DMS79 (cell line): ENCODE measurements at places on chromosomes 7 and 10.

DNA sequence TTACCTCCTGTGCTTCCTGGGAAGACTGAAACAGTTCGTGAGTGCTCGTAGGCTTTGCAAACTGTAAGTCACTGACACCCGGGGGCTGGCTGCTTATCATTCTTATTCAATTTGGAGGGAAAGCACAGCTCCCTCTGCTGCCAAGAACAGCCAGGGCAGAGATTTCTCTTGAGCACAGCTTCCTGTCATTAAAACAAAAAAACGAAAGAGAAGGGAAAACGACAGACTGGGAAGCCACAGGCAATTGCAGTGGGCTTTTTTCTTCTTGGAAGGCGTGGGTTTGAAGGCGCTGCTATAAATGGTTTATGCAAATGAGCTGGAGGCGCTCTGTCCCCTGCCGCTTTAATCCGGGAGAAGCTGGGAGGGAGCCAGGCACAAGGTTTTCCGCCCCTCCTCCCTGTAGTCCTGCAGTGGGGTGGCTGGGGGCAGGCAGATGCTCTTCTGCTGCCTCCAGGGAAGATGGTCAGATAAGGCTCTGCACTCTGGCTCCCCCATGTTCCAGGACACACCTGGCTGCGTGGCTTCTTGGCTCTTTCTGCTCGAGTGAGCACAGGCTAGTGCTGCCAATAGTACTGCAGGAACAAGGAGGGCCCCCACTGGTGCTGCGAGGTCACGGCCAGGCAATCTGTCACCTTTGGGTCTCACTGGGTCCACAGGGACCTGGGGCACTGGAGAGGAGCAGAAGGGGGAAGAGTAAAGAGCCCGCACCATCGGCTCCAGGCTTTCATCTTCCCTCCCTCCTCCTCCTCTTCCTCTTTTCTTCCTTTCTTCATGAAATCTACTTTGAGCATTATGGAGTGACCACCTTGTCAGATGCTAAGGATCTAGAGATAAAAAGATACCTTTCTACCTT, 49.5 kb downstream of the NEURL1 start:
- DNase-seq: peak; percentile 58

DNA sequence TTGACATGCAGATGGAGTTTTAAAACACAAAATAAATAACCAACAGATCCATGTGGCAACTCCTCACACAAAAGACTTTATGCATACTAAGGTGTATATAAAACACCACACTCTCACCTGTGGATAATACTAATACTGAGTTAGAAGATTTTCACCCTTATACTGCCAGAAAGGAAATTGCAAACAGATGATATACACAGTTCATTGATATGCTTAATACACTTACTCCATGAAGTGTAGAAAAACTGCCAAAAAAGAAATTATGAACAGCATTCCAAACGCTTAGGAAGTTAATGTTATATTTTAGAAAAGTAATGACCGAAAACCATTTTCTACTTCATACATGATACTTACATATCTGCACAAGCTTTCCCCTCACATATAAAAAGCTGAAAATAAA, 17.6 kb upstream of the SNX13 start:
- no peak for DNase-seq

- no peak for DNase-seq
These were observed 183.4 kb downstream of the DNAJB6 start for GRCh38 chr7:157520249-157520648.

GRCh38 chr7:7795630-7796121, 77.3 kb upstream of the RPA3 start:
- DNase-seq: no peak

DNA sequence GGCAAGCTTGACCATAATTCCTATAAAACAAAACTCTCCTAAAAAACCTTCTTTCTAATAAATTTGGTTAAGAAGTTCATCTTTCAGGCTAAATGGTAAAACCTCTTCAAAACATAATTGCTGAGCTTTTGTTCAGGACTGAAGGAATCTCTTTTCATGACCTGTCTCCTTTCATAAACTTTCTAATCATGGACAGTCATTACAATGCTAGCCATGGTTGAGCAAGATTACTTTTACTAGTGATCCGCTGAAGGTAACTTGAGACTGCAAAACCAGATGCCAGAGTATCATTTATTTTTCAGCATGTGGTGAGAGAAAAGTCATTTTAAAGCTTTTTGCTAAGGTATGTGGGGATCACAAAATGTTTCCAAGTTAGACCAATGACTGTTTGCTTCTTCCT, 186.4 kb upstream of the RHOBTB1 start:
- DNase-seq: no peak

DNA sequence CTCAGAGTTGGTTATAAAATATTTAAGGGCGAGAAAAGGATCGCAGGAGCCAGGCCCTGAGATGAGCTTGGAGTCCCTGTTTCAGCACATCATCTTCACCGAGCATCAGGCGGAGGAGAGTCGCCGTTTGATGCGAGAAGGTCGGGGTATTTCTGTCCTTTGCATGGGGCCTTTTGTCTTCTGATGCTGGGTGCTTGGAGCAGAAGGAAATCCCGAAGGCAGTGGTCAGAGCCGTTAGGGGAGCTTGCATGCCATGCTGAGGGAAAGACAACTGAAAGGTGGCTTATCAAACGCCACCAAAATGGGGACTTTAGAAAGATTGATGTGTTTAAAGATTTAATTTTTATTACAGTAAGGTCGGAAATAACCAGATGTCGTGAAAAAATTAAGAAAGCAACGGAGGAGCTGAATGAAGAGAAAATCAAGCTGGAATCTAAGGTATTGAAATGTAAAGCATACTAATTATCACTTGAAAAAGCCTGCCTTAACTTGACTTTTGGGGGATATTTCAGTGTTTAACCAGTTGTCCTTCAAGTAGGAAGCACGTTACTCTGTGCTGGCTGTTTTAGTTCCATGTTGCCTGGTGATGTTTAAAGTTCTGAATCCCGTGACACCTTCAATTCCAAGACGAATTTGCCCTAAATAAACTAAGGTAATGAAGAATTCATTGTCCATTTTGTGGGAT, 845 bp downstream of the CCDC172 start:
- no peak for DNase-seq

- peak; percentile 28 for DNase-seq
These were observed 1.0 kb upstream of the CHN2 start for GRCh38 chr7:29193316-29194205.

DNA sequence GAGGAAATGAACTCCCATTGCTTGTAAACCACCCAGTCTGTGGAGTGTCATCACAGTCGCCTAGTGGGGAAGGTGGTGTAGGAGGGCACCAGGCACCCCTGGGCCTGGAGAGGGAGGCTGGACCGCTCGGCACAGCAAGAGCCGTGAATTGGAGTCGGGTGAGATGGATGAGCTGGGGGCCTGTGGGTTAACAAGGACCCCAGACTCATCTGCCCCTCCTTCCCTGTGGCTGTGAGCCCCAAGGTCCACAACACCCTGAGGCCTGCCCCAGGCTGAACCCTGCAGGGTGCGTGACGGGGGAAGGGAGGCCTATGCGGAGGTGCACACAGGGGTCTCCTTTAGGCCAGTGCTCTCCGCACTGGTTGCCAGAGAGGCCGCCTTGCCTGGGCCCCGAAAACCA, 581.4 kb upstream of the FOXK1 start:
- DNase-seq: no peak
